ENCODE measurements at places on chromosomes 2 and 18.
A peak's percentile ranks its signal among the peaks of the same experiment; 100 is the strongest.

DNA sequence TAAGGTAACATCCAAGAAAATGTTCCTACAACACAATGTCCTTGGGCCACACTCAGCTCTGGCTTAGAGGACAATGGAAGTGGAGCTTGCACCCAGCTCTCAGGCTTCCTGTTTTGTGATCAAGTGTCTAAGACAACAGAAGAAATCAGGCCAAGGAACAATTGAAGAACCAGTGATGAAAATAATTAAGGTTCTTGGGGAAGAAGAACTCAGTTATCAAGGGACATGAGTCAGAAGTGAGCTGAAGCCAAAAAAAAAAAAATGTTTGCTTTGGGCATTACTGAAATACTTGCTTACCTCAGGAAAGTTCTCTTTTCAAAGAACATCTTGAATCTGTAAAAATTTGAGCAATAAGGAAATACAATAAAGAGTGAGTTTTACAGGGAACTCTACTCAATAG is 299.0 kb downstream of the FBXO15 start:
- peak; percentile 67 for DNase-seq

DNA sequence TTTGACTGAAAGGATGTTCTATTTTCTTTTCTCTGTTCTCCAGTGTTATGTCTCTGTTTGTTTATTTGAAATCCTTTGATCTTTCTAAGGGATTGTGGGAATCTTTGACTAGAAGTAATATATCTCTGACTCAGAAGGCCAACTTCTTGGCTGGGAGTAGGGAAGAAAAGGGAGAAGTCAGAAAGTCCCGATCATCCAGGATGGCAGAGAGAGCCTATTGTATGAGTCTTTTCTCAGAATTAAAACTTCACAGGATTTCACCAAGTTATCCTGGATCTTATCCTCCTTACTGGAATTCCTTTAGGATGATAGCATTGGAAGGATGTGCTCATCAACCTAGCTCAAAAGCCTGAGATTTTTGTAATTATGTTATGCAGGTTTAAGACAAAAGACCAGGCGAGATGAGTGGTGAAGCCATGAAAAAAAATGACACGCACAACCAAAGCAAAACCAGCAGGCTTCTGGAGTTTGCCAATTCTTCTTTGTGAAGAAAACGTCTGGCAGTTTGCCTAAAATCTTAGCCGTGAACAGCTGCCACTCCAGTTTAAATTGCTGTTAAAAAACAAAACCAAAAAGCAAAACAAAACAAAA is 383.6 kb upstream of the SMIM21 start:
- DNase-seq: no peak

- no peak for DNase-seq
Measured at GRCh38 chr2:130351711-130352110, 4.1 kb upstream of the PTPN18 start.

DNA sequence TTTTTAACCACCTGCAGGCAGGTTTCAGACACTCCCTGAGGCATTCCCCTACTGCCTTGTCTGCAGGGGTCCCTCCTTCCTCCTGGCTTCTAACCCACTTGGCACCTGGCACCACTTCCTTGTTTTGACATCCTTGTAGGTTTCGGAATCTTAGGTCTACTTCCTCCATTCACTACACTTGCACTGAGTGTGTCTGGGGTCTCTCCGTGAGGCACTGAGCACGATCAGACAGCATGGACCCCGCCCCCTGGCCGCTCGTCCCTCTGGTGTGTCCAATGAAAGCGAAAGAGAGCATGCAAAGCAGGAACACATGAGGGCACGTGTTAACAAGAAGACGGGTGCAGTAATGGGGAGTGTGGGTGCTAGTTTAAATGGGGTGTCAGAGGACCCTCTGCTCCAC is 63.8 kb downstream of the HAUS1 start:
- no peak for DNase-seq

GRCh38 chr2:219525533-219526232 is 11.4 kb downstream of the ASIC4 start:
- no peak for DNase-seq

DNA sequence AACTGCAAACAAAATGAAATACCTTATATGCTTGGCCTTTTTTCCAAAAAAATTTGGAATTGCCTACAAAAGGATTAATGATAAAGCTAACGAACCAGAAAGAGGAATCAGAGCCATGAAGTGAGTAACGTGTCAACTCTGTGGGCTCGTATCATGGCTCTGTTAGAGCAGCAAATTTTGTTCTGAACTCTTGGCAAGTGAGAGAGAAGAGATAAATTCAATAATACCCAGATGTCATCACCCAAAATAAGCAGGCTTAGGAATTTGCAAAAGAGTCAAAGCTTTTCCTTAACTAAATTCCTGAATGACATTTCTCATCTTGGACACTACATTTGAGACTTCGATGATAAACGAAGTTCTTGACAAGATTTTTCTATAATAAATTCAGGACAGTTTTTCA is 4.4 kb downstream of the TXNDC2 start:
- peak; percentile 47 for DNase-seq

GRCh38 chr2:84939426-84940087 is 31.4 kb upstream of the KCMF1 start:
- DNase-seq: no peak

- DNase-seq: peak; percentile 38
Measured at GRCh38 chr2:238117199-238118154, 17.3 kb downstream of the ESPNL start.

DNA sequence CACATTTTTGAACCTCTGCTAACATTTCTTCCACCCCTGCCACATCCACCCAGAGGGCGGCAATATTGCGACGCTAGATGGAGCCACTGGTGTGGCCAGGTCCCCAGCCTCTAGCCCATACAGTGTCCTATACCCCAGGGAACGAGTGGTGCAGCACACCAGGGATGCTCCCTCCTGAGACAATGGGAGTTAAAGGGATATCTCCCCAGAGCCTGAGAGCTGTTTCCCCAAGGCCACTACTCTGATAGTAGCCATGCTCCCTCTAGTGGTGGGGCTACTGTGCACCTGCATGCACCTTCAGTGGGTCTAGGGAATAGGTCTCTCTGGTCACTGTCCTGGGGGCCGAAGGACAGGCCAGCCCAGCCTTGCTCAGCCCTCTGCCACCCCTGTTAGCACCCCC is 336.4 kb upstream of the FSHR start:
- DNase-seq: peak; percentile 6

- DNase-seq: no peak
Measured at GRCh38 chr2:202604699-202605098, 30.1 kb upstream of the FAM117B start.

- no peak for DNase-seq
Measured at GRCh38 chr2:60433018-60433596, 120.3 kb downstream of the BCL11A start.

- DNase-seq: no peak
Measured at GRCh38 chr2:1546901-1547300, 133.6 kb downstream of the TPO start.

DNA sequence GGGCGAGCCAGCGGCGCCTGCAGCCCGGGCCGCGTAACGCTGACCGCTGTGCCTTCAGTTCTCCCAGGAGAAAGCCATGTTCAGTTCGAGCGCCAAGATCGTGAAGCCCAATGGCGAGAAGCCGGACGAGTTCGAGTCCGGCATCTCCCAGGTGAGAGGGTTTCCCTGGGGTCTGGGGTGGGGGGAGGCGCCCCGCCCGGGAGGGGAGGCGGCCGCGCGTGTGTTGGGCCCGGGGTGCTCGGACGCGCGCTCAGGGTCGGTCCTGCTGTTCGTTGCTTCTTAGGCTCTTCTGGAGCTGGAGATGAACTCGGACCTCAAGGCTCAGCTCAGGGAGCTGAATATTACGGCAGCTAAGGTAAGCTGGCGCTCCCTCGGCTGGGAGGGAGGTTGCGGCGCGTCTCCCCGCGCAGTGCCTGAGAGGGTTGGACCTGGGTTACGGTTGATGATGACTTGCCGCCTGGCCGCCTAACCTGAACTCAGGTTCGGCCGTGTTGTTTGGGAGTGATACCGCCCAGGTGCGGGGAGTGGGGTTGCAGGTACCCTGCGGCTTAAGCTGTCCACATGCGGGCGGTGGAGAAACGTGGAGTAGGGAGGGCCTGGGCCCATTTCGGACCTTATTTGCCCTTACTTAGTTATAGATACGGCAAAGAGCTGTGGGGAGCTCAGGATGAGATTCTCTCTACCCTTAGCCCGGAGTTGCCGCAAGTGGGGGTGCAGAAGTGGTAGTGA is 638 bp downstream of the RPS7 start:
- peak; percentile 45 for DNase-seq

GRCh38 chr18:11251229-11251890 is 102.0 kb upstream of the PIEZO2 start:
- peak; percentile 45 for DNase-seq

GRCh38 chr2:95392730-95393455 is 9.6 kb upstream of the FAHD2A start:
- DNase-seq: no peak

DNA sequence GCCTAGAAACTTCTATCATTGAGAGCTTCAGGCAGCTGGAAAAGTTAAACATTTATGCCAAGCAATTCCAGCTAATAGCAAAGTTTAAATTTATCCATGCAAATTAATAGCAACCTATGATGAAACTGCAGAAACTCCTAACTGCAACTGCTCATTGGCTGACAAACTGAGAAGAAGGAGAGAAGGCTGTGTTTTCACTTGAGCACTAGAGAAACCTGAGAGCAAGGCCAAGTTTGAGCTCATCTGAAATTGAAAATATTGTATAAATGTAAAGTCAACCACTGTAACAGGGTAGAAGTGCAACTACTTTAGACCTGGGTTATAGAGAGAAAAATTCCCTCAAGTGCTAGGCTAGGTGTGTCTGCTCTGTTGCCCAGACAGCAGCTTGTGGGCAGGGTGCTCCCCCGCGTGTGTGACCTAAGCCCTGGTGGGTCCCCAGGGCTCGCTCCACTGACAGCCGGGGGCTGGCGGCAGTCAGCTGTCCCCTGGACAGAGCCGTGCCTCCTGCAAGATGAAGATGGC is 50.2 kb downstream of the CABYR start:
- peak; percentile 13 for DNase-seq

DNA sequence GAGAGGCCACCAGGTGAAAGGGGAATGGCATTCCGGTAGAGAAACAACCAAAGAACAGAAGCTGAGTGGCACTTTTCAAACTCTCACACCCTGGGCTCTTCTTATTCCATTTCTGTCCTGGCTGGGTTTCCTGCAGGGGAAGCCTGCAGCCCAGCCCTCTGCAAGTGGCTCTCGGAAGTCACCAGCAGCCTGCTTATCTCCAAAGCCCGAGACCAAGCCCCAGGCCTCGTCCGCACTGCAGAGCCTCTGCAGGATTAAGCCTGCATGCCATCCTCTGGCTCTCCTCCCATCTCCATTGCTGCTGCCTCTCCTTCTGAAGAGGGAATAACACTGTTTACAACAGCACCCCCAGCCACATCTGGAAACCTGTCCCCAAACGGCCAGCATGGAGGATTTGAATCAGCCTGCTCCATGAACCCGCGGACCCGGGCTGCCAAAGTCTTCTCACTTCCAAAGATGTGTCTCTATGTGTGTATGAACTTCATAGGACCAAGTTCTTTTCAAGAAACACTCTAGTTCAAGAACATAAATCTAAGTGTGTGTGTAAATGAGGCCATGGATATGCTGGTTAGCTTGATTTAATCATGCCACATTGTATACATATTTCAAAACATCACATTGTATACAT is 54.2 kb downstream of the DIPK1C start:
- DNase-seq: no peak

GRCh38 chr2:235433860-235434259 is 60.0 kb upstream of the AGAP1 start:
- DNase-seq: peak; percentile 52

DNA sequence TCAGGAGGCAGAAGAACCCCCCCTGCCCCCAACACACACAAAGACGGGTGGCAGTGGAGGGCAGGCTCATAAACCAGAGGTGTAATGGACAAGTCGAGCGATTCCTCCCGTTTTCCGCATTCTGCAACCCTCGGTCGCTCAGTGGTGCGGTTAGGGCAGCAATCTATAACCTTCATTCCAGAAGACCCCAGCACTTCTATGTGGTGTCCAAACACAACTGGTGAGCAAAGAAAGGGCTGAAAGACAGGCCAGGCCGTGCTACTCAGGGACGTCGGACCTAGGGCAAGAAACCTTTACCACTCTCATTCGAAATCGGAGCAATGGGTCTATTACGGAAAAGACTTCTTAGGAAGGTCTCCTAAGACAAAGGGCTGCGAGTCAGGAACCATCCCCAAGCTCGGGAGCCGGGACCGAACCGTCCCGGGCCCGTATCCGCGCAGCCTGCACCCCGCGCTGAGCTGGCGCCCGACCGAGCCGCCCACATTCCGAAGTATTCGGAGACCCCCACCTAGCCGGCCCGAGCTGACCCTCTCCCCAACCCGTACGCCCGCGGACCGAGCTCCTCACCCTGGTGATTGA is 568 bp downstream of the ARL5A start:
- peak; percentile 31 for DNase-seq

DNA sequence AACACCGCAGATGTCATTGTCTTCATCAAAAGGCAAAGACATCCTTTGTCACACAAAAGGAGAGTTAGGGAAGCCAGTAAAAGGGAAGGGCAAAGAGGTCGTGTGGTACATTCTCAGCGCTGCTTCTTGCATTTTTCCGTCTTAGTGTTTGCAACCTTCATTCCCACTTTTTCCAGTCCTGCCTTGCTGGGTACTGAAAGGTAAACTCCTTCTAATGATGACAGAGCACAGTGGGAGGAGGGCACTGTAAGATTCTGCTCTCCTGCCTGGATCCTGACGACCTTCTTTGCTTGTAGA is 424.3 kb upstream of the MEX3C start:
- no peak for DNase-seq

- no peak for DNase-seq
Measured at GRCh38 chr18:75127143-75128021, 81.6 kb downstream of the PTGR3 start.

GRCh38 chr2:136034629-136035028 is 49.2 kb upstream of the DARS1 start:
- DNase-seq: no peak

- peak; percentile 76 for DNase-seq
Measured at GRCh38 chr2:127771756-127772155, 39.2 kb downstream of the WDR33 start.

- DNase-seq: no peak
Measured at GRCh38 chr2:213243189-213244044, 40.8 kb upstream of the SPAG16 start.

GRCh38 chr18:57089702-57090101 is 57.2 kb upstream of the BOD1L2 start:
- no peak for DNase-seq

DNA sequence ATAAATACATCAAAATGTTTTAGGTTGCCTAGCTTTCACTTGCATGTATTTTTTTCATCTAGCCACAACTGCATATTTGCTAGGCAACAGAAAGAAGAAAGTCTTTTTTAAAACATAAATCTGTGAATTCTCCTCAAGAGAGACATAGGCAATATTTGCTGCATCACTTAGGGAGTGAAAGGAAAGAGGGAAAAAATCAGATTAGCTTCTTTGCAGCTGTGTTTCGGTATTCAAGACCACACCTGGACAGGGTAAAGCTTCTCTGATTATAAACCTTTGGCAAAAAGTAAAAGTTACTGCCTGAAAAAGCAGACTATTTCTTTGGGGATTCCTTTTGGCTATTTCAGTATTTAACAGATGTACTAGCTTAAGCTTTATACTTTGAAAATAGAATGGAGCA is 280.9 kb upstream of the ZSWIM2 start:
- DNase-seq: no peak

- DNase-seq: no peak
Measured at GRCh38 chr2:157789933-157790511, 86.1 kb downstream of the ACVR1 start.

Measured in GM03348 (cell line).